ENCODE measurements at places on chromosomes 2 and 18.

- DNase-seq, result no peak
Measured at GRCh38 chr2:28082131-28082530, 191.6 kb downstream of the BABAM2 start.

DNA sequence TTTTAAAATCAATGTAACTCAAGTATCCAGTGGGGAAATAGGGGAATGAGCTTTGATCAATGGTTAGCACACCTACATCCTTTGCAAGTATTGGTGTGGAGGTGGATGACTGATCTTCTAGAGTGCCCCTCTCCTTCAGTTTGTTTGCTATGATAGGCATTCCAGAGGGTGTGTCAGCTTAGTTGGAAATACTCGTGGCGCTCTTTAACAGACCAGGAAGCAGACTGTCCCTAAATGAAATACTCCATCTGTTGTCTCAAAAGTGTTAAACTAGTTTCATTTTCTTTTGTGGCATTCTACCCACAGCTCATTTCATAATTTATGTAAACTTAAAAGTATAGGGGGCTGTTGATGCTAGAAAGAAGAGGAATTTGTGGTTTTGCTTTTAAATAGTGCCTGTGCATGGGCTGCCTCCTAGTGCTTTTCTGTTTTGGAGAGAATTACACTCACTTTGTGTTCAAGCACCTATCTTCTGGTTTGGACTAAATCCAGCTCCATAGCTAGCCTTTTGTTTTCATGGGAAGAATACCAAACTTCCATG is 66.2 kb downstream of the STAT1 start:
- no peak for DNase-seq

DNA sequence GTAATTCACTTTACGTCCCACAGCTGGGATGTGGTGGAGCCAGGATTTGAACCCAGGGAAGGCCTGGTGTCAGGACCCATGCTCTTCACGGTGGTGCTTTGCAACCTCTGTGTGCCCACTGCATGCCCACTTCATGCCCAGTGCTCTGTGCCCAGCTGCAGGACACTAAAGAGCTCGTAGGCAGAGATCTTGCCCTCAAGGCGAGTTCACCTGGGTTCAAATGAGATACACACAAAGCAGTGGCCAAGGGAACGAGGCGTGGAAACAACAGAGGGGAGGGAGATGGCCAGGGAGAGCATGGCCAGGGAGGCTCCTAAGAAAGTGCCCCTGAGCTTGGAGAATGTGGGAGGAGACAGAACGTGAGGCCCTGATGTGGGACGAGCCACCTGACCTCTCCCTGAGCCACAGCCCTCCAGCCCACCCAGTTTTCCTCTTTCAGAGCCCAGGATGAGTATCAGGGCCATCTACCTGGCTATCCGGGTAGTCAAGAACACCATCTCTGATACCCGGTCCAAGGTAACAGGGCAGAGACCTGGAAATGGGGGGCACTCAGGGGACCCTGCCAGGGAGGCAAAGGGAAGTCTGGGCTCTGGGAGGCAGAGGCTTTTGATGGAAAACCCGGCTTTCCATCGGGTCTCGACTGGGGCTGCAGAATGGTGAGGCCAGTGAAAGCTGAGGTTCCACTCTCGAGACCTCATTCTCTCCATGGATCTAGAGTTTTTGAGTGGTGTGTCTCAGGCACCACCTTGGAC is 20.4 kb downstream of the MROH2A start:
- DNase-seq, result no peak

GRCh38 chr2:30655211-30655610 is 152.0 kb downstream of the CAPN13 start:
- DNase-seq, result no peak

GRCh38 chr2:73072129-73072395 is 550 bp upstream of the SFXN5 start:
- DNase-seq, result no peak

- no peak for DNase-seq
Measured at GRCh38 chr2:7450833-7451190, 533.6 kb downstream of the RNF144A start.

DNA sequence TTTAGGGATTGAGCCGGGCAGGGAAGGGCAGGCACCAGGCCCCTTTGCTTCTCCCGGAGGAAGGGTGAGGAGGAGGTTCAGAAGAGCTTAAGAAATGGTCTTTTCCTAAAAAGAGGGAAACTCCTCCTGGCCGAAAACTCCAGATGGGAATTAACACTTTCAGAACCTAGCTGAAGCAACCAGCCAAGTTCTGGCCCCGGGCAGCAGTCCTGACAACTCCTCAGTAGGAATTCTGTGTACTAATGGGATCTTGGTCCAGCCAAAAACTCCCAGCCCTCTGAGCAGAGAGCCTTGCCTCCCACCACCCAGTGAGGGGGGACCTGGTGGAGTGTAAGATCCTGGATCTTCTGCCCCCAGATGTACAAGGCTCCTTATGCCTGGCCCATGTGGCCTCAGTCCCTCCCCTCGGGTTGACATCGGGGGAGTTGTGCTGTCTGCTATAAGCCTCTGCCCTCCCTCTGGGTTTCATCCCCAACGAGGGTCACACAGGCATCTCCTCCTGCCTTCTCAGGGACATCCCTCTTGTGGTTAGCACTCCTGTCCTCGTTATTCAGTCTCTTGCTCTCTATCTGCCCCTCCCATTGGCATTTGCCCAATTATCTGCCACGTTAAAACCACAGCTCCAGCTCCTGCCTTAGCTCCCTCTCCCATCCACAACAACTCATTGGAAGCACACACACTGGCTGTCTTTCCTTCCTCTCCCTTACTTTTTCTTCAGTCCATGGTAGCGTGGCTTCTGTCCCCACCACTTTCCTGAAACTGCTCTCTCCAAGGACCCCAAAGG is 184.6 kb downstream of the CYP26B1 start:
- no peak for DNase-seq

DNA sequence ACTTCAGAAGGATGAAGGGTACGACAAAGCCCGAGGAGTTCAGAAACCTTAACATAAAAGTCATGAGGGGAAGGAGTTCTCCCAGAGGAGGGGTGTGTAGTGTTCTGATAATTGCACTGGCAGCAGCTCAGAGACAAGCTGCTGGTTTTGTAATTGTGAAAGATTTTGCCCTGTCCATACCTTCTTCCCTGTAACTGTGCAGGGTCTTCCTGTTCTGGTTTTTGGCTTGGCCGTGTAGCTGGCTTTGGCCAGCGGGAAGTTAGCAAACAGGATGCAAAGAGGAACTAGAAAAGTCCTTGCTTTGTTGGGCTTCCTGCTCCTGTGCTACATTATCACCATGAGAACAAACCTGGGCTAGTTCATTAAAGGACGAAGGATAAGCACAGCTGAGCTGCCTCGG is 160.8 kb downstream of the LPIN1 start:
- DNase-seq, result no peak

GRCh38 chr2:8447610-8448221 is 234.1 kb upstream of the ID2 start:
- DNase-seq, result no peak

- no peak for DNase-seq
Measured at GRCh38 chr2:216872040-216872439, 12.2 kb upstream of the TNP1 start.

DNA sequence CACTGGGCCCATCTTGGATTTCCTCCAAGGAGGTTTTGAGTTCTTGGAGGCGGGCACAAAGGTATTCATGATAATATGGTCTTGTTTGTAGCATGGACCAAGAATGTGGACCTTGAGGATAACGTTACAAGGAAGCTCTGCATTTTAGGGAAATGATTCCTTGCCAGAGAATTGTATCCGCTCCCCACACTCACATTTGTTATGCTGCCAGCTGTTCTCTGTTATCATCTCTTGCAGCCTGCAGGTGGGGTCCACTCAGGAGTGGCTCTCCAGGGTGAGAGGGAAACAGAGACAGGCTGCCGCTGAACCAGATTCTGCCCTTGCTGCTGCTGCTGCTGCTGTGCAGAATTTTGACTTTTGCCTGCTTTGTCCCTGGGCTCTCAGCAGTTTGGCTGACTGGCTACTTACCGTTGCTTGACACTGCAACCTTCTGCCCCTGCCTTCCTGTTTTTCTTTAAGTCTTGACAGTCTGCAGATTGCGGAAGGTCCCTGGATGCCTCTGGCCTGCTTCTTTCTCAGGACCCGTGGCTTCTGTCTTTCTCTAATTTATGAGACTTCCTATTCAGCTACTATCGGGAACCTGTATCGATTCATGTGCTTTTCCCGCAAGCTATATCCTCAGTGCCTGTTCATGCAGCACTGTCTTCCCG is 122.3 kb upstream of the DOCK10 start:
- DNase-seq, result no peak

GRCh38 chr18:49214706-49215105 is 245.7 kb downstream of the DYM start:
- DNase-seq, result no peak

GRCh38 chr2:7887441-7887840 is 794.4 kb upstream of the ID2 start:
- no peak for DNase-seq

- DNase-seq, result no peak
Measured at GRCh38 chr2:168427451-168427850, 28.6 kb upstream of the CERS6 start.

GRCh38 chr2:57965961-57966360 is 80.6 kb upstream of the VRK2 start:
- DNase-seq, result no peak

DNA sequence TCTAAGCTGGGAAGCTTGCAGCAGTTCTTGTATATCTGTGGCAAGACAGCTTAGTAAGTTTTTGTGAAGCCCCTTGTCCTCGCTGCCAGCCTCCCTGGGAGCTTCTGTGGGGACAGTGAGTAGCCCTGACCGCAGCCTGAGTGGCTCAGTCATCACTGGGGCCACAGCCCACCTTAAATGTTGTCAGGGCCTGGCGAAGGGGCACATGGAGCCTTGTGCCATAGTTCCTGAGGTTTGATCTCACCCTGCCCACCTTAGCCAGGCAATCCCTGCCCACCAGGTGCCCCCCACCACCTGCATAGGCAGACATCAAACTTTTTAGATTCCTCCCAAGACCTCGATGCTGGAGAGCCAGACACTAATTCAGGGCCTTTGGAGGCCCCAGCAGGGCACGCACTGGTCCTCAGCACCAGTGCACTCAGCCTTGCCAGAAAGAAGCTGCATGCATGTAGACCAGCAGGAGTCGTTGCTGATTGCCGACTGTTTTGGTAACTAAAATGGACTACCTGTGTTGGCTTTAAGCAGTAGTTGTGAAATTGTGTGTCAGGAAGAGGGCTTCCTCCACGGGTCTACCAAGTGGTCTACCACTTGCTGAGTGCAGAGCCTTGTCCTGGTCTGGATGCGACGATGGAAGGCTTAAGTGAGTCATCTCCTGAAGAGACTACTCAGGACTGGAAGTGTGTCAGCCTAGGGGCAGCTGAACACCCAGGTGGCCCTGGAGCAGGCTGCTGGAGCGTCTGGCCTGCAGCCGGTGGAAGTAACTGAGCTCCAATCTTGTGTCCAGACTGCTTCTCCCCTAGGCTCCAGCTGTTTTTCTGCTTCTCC is 233.1 kb downstream of the SEPTIN10 start:
- no peak for DNase-seq

All from NCI-H1092 treated with DMSO at 0.1 percent for 48 hours (cell line).